ENCODE measurements at places on chromosomes 7 and 10.

GRCh38 chr7:153381275-153382040 lies 621.9 kb downstream of the ACTR3B start:
- no peak for DNase-seq

GRCh38 chr10:201328-201771 lies 66.1 kb downstream of the ZMYND11 start:
- no peak for DNase-seq

GRCh38 chr7:131021902-131022301 lies 287.9 kb upstream of the KLF14 start:
- DNase-seq: no peak

DNA sequence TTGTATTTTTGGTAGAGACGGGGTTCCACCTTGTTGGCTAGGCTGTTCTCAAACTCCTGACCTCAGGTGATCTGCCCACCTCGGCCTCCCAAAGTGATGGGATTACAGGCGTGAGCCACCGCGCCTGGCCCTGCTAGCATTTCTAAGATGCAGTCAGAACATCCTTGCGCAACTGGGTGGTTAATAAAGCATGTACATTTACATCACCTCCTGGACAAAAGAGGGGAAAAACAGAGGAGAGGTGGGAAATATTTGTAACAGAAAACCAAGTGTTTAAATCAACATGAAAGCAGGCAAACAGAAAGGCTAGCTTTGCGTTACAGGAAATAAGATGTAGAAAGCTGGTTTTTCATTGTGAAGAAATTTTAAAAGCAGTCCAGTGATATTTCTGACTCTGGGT lies 220.9 kb upstream of the KMT2E start:
- no peak for DNase-seq

DNA sequence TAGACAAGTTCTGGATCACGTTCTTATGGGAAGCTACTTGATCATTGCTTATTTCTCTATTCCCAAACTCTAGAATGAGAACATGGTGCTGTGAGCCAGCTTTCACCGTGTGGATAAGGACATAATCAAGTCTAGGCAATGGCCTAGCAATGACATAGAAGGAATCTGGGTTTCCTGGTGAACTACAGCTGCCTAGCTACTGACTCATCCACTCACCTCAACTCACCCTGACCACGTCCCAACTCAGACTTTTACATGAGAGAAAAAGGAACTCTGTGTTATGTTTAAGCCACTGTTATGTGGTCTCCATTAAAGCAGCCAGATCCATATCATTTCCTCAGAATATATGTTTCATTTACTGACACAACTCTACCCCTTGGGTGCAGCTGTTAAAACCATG lies 18.8 kb upstream of the MET start:
- DNase-seq: no peak

DNA sequence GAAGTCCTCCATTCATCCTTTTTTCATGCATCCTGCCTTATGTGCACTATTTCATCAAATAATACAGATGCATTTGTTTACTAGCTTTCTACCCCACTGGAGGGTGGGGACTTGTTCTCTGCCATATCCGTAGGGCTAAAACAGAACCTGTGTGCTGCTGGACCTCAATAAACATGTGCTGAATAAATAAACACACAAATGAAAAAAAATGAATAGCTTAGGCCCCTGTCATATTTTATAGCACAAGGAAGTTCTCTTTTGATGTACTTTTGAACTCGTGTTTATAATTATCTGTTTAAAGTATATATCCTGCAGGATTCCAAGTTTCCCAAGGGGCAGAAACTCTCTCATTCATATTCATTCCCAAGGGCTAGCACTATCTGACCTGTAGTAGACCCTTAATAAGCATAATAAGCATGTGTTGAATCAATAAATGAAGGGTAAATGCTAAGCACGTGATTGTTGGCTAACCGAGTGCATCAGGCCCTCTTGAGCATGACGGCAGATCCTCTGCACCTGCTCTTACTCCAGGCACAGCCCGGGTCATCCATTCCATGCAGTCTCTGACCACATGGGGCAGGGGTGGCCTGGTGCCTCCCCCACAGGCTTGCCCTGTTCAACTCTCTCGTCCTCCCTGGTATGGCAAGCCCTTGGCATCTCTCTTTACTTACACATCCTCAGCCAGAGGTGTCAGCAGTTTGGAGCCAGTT lies 474.1 kb upstream of the ZMIZ1 start:
- DNase-seq: no peak

GRCh38 chr7:131606346-131607290 lies 50.2 kb upstream of the PODXL start:
- no peak for DNase-seq

DNA sequence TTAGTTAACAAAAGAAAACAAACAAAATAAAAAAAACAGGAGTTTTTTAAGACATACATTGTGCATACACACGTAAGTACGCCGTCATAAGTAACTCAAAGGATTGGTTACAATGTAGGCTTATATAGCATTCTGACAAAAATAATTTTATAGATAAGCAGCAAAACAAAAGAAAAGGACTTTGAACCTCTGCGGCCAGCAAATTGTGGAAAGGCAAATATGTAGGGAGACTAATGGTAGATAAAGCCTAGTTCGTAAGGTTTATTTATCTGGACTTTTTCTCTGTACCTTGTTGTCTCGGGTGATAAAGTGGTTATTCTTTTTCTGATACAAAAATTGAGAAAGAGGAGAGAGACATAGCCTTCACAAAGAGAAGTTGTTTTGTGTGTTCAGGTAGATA lies 891.9 kb downstream of the CNTNAP2 start:
- no peak for DNase-seq

DNA sequence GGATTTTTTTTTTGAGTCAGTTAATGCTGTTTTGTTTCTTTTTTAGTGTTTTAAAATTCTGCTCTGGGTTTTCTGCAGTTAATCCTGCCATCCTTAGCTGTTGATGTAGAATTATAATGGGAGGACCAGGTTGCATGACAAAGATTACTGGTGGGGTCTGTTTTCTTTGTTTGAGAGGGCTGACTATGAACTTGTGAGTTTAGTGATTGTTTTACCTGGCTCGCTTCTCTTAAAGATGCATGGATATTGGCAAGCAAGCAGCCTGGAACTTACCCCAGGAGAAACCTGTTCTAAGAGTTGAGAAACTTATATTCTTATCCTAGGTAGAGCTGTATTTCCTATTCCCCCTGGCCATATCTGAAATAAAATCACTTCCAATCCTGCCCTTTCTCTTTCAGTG lies 727.8 kb downstream of the GRM8 start:
- no peak for DNase-seq

DNA sequence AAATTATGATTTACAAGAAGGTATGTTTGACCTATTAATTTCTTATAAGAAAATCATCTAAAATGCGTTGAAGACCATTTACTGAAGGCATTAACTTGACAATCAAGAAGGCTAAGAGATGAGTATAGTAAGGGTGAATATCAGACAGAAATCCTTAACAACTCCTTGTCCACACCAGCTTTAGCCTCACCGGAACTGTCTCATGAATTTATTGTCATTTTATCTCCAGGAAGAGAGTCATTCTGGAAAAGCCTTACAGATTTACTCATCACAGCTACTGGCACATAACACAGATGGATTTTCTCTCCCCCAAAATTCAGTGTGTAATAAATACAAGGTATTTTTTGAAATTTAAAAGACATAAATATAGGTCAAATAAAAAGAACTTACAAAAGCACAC lies 129.4 kb upstream of the LSM8 start:
- no peak for DNase-seq

GRCh38 chr10:84715911-84716310 lies 387.5 kb downstream of the CCSER2 start:
- DNase-seq: no peak

DNA sequence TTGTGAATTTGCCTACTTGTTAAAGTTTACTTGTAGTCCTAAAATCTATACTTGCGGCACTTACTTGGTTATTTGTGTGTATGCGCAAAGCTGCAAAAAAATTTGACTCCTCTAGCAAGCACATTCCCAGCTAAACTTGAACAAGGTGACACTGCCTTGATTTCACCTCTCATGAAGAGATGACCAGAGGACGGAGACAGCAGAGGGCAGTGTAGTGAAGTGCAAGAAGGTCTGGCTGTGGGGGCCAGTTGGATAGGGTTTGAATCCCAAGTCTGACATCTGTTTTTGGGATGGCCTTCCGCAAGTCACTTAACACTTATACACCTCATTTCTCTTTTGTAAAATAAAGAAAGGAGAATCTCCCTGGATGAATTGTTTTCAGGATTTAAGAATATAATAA lies 15.7 kb downstream of the SLK start:
- no peak for DNase-seq

DNA sequence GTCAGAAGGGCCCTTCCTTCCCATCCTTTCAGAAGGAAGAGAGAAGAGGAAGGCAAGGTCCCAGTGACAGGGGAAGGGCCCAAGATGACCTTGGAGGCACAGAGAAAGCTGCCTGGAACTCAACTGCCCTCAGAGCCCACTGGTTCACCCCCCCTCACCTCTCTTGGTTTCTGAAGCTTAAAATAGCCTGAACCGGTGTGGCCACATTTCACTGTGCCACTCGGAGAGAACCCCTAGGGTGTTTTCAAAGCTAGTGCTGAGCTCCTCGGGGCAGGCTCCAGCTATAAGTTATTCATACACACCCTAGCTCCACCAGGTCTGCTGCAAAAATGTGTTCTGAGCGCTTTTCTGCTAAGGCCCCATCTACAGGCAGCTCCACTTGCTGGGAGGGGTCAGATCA lies 60.9 kb upstream of the ADRB1 start:
- no peak for DNase-seq

- DNase-seq: no peak
Observed at GRCh38 chr10:7487528-7487927, 76.7 kb upstream of the SFMBT2 start.

DNA sequence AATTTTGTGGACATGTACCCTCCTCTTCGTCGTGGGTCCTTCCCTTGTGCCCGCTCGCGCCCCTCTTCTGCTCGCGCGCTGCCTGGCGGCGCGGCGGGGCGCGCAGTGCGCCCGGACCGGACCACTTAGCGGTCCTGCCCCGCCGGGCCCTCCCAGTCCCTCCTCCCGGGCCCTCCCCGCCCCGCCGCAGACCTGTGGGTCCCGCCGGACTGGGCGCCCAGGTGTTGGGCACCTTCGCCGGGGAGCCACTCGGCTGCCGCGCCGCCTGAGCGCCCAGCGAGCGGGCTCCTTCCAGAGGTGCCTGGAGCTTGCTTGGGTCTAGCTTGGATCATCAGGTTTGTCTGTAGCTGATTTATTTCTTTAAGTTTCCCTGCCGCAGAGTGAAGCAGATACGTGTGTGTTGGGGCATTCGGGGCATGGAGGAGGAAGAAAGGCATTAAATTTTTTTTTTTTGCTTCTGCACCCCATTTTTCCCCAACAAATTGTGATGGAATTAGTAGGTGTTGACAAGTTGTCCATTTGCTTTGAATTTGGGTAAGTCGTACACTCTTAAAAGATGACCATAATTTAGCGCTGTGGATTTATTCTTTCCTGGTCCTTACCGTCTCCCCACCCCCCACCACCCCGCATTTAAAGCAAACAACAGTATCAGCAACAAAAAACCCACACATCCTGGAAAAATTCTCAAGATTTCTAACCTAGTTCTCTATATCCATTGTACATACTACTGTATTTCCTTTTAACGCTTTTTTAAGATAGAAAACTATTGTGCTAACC lies 905 bp downstream of the C1GALT1 start:
- peak; percentile 10 for DNase-seq

DNA sequence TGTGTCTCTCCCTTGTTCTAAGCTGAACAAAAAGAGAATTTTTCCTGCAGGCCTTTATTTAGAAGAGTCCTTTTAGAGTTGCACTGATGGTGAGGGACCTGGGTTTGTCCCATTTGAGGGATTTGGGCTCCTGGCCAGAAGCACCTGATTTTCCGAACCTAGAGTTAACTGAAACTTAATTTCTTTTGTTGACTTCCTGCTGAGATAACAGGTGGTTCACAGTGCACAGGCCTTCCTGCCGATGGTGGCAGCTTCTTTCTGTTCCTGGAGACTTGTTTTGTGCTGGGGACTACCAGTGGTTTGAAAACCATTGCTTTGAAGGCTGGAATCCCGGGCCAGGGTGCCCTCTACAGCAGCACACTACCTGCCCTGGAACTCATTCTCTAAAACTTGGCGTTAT lies 99.2 kb downstream of the SUGCT start:
- no peak for DNase-seq

- no peak for DNase-seq
Observed at GRCh38 chr7:106193661-106194060, 81.5 kb upstream of the SYPL1 start.

- no peak for DNase-seq
Observed at GRCh38 chr10:125238682-125239081, 78.3 kb upstream of the CTBP2 start.

DNA sequence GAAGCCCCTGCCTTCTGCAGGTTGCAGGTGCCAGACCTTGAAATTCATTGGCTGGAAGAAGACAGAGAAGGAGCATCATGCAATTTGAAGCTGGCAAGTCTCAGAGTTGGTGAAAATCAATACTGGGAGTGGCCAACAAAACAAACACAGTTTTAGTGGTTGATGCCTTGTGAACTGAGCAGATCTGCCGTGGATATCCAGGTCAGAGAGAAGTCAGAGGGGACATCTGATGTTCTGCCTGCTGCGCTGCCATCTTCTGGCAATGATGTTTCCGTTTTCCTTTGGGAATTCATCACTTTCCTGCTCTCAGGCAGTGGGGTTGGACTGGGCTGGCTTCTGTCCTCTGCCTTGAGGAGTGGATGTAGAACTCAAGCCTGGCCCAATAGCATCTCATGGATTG lies 132.0 kb downstream of the RPS24 start:
- no peak for DNase-seq

- no peak for DNase-seq
Observed at GRCh38 chr7:122137251-122138077, 6.6 kb downstream of the AASS start.

GRCh38 chr10:124554085-124554858 lies 92.6 kb downstream of the LHPP start:
- no peak for DNase-seq

DNA sequence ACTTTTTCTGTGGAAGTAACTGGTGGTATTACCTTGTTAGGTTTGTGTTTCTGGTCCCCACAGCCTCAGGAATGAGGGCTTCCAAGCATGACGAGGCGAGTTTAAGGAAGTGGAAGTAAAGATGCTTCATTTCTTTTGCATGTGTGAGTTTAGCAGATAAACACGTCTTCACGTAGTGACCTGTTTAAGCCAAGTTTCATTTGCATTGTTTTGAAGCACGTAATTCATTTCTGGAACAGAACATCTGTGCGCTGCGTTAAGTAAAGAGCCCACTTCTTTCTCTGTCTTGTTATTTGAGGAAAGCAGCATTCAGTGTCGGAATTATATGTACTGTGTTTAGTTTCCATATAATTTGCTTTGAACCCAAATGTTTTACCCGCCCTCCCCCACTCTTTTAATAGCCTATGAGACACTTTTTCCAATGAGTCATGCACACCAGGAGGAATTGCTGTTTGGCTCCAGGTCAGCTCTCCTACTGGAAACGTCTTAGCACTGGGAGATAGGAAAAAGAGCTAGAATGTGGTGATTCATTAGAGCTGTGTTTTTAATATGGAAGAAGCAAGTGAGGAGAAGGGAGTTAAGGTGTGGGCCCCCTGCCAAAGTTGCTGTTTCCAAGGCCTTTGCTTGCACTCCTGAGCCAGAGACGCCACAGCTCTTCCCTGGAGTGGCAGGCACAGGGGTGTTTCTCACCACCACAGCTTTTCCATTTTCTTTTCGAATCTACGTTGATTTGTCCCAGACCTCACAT lies 36.7 kb downstream of the BTBD16 start:
- DNase-seq: no peak

- no peak for DNase-seq
Observed at GRCh38 chr7:142870566-142871259, 14.8 kb downstream of the TRPV6 start.
